Right kidney (tissue), 9 donors: ENCODE measurements at places on chromosomes 2 and 18.
A peak's percentile ranks its signal among the peaks of the same experiment; 100 is the strongest.

DNA sequence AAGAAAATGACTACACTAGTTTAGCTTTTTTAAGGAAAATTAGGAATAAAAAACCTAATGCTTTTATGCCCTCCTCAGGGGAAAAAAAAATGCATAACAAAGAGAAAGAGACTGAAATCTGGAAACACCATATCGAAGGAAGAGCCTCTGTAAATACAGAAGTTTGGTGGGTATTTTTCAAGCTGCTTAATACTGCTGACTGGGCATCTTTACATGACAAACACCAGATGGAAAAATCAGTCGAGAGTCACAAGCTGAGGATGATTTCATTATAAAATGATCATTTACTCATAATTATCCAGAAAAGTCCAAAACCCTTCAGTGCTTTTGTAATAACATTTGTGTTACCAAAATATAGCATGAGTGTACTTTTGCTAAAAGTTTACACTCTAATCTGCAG is 1600.7 kb upstream of the ACVR2A start:
- DNase-seq = no peak

DNA sequence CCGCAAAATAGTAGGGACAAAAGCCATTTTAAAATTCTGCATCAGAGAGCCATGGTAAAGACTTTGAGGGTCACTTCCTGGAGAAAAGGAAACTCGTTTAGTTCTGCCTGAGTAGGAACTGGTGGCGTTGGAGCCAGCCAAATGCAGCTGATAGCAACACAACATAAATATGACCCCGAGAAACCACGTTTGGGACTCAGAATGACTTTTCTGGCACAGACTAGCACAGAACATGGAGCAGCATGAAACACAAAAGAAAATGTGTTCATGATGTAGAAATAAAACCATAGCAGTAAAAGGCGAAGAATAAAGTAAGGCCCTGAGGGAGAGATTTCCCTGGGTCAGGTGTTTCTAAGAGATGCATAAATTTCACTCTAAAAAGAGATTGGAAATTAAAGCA is 149.2 kb upstream of the KLHL29 start:
- no peak for DNase-seq

GRCh38 chr2:2328848-2329247 is 2.2 kb downstream of the MYT1L start:
- no peak for DNase-seq

DNA sequence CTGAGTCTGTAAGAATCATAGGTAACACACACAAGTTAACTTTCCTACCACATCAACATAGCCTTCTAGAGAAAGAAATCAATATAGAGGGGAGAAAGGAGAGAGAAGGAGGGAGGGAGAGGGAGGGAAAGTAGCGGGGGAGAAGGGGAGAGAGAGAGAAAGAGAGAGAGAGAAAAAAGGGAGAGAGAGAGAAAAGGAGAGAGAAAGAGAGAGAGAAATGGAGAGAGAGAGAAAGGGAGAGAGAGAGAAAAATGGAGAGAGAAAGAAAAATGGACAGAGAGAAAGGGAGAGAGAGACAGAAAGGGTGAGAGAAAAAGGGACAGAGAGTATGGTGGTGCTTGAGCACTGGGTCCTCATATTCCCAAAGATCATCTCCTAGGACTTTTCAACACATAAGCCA is 591.7 kb downstream of the ZEB2 start:
- DNase-seq = no peak

DNA sequence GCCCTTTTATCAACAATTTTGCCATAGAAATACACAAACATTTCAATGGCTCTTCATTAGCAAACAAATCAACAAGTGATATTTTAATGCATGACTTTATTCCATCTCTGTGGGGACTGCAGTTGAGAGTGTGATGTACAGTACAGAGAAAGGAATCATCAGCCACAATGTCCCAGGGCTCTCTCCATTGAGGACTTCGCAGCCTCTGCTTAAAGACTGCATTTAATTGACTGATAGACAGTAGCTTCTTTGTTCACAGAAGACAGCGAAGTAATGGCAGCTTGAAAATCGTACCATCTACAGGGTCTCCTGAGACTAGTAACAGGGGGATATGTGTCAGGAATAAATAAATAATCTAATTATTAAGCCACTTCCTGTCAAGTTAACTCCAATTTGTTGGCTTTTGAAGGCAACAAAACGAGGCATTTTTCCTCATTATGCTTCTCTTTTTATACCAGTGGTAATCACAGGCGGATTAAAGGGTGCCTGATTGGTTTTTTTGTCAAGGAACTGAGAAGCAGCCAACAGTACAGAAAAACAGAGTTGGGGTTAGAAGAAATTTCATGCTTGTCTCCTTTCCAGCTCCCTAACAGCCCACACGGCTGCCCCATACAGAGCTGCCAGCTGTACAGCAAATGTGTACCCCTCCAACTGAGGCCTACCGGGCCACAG is 164.3 kb downstream of the ZNF521 start:
- DNase-seq = no peak

DNA sequence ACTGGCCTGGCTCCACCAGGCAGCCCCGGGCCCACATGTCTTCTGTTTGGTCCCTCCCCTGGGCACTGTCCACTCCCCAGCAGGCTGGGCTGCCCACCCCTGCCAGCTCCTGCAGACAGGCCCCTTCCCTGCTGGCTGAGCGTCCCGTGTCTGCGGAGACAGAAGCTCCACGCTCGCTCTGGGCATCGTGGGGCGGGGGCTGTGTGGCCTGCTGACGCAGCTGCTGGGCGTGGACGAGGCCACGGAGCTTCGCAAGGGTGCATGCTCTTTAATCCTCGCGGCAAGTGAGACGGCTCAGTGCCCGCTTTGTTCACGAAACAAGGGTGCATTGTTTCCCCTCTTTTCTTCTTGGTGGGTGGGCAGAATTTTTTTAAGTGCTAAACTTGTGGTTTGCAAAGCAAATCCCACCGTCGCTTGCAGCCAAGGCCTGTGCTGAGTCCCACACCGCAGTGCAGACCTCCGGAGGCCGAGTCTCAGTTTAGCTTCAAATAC is 132.8 kb upstream of the CTDP1 start:
- no peak for DNase-seq

GRCh38 chr2:222427646-222428301 is 3.4 kb downstream of the SGPP2 start:
- peak; percentile 57 for DNase-seq

- peak; percentile 16 for DNase-seq
These were observed 76.9 kb upstream of the AGAP1 start for GRCh38 chr2:235416858-235417499.

DNA sequence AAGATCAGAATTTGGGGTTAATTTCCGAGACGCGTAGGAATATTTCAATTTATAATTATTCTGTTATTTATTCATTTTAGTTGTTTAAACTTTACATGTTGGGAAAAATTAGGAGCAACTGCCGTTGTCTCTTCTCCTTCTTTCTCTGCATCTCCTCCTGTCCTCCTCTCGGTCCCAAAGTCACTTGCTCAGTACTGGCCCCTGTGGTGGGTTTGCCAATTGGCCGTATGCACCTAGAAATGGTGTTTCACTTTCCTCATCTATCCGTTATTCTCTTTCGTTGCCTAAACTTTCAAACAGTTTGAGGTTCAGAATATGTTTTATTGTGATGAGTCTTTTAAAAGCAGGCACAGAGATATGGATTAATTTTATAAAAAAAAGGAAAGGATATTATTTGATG is 517.9 kb downstream of the PLCL1 start:
- no peak for DNase-seq

- peak; percentile 71 for DNase-seq
These were observed 46.4 kb upstream of the SELENOI start for GRCh38 chr2:26299471-26300101.

GRCh38 chr2:187912950-187913349 is 358.7 kb upstream of the TFPI start:
- DNase-seq = no peak

DNA sequence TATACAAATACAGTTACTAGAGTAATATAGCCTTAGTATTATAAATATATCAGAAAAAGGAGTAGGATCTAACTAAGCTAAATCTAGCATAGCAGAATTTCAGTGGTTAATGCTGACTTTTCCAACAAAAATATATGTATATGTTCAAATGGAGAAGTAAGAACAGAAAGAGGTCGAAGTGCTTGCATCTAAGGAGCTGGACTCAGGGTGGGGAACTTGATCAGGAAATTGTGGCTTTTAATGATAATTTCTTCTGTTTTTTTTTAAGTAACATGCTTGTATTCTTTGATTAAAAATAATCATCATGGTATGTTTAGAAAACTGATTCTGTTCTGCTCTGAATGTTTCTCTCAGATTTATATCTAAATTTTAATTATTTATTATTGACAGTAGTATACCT is 327.1 kb downstream of the GALNT13 start:
- DNase-seq = no peak

GRCh38 chr2:46097714-46098480 is 199.3 kb upstream of the EPAS1 start:
- peak; percentile 61 for DNase-seq

- DNase-seq = no peak
These were observed 28.9 kb upstream of the TOGARAM2 start for GRCh38 chr2:28951910-28952835.

GRCh38 chr2:106638043-106638442 is 150.9 kb downstream of the CD8B2 start:
- no peak for DNase-seq

DNA sequence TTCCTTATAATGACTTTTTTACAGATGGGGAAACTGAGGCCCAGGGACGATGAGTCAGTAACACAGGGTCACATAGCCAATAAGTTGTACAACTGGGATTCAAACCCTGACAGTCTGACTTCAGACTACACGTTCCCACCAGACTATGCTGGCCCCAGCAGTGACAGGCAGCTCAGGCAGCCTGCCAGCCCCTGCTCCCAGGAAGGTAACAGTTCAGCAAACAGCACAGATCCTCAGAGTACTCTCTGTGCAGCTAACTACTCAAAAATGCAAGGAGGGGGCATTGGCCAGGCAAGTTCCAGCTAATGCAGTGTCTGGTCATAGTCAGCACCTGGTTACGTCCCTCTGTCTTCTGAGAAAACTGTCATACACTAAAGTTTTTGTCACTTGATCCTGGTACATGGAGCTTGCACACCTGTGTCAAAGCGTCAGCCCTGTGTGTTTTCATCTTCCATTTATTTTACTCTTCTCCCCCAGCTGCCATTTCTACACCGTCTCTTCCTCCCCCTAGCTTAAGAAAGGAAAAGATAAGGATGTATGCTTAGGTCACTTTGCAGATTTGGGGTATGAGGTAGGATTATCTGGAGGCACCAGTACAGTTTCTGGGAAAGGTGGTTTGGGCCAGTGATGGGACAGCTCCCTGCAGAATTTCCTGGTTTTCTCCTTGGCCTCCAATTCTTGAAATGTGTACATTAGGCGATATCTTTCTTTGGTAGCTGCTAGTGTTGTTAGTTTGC is 4.5 kb downstream of the SMARCAL1 start:
- no peak for DNase-seq

- no peak for DNase-seq
These were observed 2190.2 kb upstream of the PIK3C3 start for GRCh38 chr18:39764873-39765272.

DNA sequence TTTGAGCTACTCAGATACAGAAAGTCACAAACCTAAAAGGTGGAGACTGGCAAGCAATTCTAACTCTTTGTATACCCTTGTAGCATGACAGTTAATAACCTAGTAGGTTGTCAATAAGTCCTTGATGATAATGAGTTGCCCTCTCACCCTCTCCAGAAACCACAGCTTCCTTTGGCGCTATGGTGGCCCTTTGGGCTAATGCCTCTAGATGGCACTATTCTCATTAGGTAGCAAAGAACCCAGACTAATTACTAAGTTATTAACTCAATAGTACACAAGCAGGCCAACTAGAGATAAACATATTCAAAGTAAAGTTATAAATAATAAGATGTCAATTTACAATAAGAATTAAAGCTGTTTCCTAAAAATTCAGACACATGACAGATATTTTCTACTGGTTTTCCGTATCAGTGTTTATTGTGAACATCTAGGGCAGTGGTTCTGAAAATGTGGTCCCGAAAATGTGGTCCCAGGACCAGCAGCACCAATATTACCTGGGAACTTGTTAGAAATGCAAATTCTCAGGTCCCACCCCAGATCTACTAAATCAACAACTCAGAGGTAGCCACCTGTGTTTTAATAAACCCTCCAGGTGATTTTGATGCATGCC is 41.1 kb downstream of the LDAH start:
- DNase-seq = no peak

DNA sequence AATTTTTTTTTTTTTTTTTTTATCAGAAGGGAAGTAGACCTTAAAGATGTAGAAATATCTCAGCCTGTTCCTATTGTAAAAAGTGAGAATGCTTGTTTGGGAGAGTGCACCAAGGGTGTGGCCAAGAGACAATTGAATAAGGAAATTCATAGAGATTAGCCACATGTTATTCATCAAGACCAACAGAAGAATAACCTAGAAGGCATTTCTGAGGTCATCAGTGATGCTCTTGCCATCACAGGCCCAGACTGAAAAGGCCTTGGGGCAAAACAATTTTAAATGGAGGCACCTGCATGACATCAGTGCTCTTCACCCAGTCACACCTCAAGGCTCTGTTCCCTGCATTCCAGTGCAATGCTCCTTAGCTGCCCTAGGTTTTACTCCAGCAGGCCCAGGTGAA is 2043.3 kb upstream of the PIK3C3 start:
- DNase-seq = no peak

GRCh38 chr2:71850306-71850801 is 297.3 kb downstream of the CYP26B1 start:
- no peak for DNase-seq

DNA sequence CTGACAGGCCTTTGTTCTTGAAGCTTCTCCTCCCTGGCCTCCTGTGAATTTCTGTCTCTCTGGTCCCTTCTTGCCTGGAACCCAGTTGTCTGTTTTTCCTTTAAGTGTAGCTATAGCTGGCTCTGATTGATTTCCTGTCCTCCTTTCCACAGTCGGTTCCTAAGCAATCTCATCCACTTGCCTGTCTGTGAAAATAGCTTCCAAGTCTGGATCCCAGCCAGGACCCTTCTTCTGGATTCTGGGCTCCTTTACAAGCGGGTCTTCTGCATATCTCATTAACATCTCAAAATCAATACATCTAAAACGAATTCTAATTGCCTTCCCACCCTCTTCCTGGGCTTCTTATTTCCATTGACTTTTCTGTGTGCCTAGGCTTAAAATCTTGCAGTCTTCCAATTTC is 124.9 kb downstream of the DAW1 start:
- DNase-seq = no peak

- DNase-seq = no peak
These were observed 37.6 kb downstream of the SMAD7 start for GRCh38 chr18:48913201-48913600.

- no peak for DNase-seq
These were observed 24.0 kb downstream of the NETO1 start for GRCh38 chr18:72843743-72844142.

DNA sequence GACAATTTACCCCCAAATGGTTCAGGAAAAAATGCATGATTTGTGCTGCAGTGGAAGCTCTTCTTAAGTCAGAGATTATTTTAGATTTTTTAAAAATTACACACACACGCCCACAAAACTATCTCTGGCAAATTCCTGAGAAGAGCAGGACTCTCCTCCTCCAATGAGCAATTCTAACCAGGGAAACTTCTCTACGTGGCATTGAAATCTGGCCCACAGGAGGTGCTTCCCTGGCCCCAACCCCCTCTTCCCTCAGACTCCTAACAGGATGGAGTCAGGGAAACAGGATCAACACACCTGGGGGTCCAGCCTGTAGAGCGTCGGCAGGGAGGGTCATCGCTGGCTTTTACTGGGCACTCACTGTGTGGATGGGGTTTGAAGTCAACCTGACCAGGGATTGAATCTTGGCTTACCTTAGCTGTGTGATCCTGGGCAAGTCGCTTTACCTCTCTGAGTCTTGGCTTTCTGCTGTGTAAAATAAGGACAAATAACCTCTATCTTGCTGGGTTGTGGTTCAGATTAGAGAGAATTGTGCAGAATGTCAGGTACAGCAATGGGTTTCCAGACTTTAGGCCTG is 65.4 kb upstream of the ASAP2 start:
- DNase-seq = no peak
